ENCODE measurements at places on chromosomes 12 and 14. TPM values are rescaled to one million over a fixed set of nuclear protein-coding genes. Genes with fewer than 3 reads are reported as not detected.

CNIH1 gene
- total RNA-seq, result 155 TPM

EFS gene
- total RNA-seq, result 33.1 TPM

HOXC6 gene
- total RNA-seq, result not detected

INHBC gene
- not detected for total RNA-seq

MTRFR gene
- total RNA-seq, result 19.5 TPM
